ENCODE measurements at places on chromosomes 16 and 17.

DNA sequence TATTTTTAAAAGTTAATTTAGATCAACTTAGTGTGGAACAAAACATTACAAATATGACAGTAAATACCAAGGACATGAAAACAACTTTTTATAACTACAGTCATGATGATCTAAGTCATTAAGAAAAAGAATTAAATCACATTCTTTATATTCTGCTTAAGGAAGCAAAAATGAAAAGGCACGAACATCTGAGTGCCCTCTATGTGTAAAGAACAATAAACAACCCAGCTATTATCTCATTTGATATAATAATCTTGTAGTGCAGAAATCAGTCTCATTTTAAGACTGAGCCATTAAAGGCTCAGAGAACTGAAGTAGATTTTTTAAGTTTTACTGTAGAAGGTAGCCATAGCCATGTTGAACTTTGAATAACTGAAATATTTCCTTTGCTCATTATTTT lies 13.4 kb downstream of the MYO1D start:
- DNase-seq: no peak

DNA sequence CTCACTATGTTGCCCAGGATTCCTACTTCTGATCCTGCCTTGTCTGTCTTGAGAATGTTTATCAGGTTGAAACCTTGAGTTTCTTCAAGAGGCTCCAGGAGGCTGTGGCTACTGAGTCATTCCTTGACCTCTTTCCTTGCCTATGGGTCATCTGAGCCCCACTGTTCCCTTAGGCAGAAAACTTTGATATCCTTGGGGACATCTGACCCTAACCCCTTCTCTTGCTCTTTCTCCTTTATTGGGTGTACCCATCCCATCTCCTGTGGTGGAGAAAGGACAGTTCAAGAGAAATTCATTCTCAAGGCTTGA lies 12.5 kb downstream of the ARL4D start:
- no peak for DNase-seq

DNA sequence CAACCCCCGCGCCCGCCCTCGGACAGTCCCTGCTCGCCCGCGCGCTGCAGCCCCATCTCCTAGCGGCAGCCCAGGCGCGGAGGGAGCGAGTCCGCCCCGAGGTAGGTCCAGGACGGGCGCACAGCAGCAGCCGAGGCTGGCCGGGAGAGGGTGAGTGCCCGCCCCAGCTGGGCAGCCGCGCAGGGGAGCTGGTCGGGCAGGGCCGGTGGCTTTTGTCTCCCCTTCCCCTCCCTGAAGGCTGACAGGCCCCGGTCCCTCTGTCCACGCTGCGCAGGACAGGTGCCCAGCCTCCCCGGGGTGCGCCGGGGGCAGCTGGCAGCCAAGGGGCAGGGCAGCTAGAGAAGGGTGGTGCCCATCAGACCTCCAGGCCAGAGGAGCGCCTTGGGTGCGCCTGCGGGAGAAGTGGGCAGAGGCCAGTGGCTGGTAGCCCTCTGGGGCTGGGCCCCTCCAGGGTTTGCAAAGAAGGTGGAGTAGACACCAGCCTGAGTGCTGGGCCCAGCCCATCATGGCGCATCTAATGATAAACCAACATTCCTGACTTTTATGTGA lies 278 bp downstream of the ITGB4 start:
- no peak for DNase-seq

DNA sequence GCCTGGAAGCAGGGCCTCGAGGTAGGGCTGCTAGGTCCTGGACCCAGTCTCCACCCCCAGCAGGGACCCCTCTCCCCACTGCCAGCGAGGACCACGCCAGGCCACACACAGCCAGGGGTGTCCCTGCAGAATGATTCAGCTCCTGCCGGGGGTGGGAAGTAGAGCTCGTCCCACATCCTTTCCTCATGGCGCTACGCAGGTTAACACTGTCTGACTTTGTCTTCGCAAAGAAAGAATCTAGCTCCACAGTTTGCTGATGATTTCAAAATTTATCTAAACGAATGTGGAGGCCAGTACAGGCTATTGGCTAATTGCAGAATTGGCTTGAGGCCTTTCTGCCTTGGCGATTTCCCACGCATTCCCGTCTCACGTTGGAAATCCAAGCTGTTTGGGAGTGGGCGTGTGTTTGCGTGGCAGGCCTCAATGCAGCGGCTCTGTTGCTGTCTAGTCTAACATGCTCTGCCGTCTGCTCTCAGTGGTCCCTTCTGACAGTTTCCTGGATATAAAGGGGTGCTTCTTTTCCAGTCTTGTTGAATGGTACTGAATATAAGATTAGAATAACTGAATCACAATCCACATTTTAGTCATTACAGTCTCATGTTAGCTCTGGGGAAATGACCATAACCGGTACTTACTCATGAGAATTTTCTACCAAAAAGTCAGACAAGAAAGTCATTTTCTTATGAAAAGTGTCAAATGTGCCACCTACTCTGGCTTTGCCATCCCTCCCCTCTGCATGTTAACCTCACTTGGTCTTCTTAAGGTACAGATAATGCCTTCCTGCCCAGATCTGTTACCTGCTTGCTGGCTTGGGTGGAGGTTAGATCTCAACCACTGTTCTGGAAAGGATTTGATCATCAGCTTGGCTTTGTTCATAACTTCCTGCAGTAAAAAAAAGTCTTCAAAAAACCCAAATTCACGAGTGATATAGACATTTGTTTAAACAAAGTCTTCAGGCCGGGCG lies 252.4 kb downstream of the NTN1 start:
- DNase-seq: no peak

- peak; percentile 37 for DNase-seq
Measured at GRCh38 chr16:65024767-65025178, 97.1 kb downstream of the CDH11 start.

GRCh38 chr16:48292452-48292851 lies 45.1 kb upstream of the ABCC11 start:
- no peak for DNase-seq

- peak; percentile 70 for DNase-seq
Measured at GRCh38 chr16:67000384-67001351, 12.3 kb downstream of the CES4A start.

- no peak for DNase-seq
Measured at GRCh38 chr17:64275016-64275415, 12.0 kb upstream of the TEX2 start.

GRCh38 chr17:56826611-56827414 lies 6.9 kb downstream of the C17orf67 start:
- DNase-seq: no peak

GRCh38 chr17:56521414-56522141 lies 71.9 kb upstream of the NOG start:
- no peak for DNase-seq

GRCh38 chr16:74942566-74942965 lies 42.4 kb downstream of the WDR59 start:
- DNase-seq: no peak

DNA sequence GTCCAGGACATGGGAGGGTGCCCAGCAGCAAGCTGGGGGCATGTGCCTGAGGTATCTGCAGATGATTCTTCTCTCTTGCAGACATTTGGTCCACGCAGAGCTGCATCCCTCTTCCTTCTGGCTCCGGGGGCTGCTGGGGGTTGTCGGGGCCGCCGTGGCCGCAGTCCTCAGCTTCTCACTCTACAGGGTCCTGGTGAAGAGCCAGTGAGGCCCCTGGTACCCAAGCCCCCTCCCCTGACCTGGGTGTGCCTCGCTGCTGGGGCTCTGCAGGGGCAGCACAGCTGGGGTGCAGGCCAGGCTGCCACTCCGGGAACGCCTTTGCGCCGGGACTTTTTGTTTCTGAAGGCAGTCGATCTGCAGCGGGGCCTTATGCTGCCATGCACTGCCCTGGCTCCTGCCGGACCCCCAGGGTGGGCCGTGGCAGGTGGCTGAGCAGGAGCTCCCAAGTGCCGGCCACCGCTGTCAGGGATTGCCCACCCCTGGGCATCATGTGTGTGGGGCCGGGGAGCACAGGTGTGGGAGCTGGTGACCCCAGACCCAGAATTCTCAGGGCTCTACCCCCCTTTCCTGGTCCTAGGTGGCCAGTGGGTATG lies 2.0 kb upstream of the RHBDL1 start:
- DNase-seq: no peak

GRCh38 chr17:51372345-51373004 lies 112.1 kb downstream of the UTP18 start:
- peak; percentile 60 for DNase-seq

- peak; percentile 69 for DNase-seq
Measured at GRCh38 chr17:29369831-29370735, 20.1 kb upstream of the TAOK1 start.

DNA sequence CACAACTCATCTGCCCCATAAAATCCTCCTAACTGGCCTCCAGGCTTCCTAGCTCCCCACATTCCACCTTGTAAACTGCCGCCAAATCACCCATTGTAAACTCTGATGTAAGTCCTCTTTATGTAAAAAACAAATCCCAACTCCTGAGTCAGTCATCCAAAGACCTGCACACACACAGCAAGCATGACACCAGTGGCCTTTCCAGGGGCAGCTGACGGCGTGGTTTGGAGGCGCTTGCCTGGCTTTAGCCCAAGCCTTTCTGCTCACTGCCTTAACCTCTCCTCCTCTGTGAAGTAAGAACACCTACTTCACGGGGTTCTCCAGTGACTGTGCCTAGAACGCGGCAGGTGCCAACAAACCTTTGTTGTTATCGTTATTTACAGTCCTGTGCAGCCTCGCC lies 14.0 kb downstream of the UBE2O start:
- no peak for DNase-seq

DNA sequence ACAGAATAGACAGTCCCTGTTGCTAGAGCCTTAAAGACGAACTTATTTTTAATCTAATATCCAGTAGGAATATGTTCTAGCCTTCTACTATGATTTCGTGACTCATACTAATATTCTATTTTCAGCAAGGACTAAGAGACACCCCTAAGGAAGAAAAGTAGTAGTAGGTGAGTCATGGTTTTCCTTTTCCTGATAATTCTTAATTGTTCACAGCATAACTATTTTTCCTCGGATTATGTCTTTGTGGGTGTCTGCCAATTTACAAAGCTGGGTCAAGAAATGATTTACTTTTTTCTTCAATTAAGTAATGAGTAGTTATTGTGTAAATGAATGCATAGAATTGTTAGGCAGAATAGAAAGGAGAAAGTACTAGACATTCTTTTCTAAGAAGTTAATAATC lies 292.2 kb downstream of the TOX3 start:
- no peak for DNase-seq

GRCh38 chr16:27235055-27235937 lies 32.0 kb downstream of the KDM8 start:
- peak; percentile 82 for DNase-seq

GRCh38 chr17:66301864-66302741 lies at the start of gene PRKCA:
TSS of gene PRKCA (plus strand) at chr17:66302613.
- peak; percentile 75 for DNase-seq

DNA sequence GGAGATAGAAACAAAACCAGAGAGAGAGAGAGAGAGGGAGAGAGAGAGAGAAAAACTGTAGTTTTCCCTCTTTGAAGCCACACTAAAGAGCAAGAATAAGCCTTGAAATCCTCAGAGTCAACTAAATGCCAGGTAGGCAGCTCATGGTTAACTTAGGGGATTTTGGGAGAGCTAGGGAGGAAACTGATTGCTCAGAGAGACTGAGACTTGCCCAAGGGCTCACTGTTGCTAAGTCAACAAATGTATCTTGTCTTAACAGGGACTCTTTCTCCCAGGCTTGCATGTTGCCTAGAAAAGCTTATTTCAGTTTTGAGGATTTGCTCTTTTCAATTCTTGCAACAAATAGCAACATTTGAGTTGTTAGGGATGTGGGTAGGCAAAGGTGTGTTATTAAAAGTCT lies 4.5 kb upstream of the SLC5A11 start:
- no peak for DNase-seq

DNA sequence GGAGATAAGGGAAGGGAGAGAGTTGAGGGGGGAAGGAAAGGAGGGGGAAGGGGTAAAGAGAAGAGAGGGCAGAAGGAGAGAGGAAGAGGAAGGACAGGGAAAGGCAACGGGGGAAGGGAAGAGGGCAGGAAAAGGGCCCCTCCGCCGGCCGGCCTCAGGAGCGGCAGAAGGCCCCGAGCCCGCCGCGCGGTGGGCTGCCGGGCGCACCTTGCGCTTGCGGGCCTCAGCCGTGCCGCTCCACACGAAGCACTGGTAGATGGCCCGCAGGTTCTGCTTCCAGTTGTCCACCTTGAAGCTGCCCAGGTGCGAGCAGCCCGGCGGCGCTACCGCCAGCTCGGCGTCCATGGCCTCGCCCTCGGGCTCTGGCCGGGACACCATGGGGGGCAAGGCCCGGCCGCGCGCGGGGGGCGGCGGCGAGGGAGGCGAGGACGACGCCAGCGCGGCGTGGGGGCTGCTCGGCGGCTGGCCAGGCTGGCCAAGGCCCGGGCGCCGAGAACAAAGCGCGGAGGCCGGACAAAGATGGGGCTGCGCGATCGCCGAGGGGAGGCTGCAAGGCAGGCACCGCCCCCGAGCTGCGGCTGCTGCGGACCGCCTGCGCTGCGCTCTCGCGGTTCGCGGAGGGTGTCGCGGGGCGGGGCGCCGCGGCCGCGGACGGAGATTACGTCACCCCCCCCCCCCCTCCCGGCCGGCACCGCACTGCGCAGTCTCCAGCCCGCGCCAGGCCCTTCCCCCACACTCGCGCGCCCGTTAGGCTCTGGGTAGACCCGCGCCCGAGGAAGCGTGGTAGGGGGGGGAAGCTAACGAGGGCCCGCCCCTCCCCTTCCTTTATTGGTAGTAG lies at the start of gene USP22:
Gene USP22 (minus strand): TSS at position 554 of the 838 bp plus-strand sequence. CDS start 176 bp downstream, at position 378.
- peak; percentile 95 for DNase-seq

GRCh38 chr16:51867386-51868065 lies 679.4 kb downstream of the TOX3 start:
- DNase-seq: no peak

- no peak for DNase-seq
Measured at GRCh38 chr16:68232335-68232734, 3.6 kb downstream of the ESRP2 start.

DNA sequence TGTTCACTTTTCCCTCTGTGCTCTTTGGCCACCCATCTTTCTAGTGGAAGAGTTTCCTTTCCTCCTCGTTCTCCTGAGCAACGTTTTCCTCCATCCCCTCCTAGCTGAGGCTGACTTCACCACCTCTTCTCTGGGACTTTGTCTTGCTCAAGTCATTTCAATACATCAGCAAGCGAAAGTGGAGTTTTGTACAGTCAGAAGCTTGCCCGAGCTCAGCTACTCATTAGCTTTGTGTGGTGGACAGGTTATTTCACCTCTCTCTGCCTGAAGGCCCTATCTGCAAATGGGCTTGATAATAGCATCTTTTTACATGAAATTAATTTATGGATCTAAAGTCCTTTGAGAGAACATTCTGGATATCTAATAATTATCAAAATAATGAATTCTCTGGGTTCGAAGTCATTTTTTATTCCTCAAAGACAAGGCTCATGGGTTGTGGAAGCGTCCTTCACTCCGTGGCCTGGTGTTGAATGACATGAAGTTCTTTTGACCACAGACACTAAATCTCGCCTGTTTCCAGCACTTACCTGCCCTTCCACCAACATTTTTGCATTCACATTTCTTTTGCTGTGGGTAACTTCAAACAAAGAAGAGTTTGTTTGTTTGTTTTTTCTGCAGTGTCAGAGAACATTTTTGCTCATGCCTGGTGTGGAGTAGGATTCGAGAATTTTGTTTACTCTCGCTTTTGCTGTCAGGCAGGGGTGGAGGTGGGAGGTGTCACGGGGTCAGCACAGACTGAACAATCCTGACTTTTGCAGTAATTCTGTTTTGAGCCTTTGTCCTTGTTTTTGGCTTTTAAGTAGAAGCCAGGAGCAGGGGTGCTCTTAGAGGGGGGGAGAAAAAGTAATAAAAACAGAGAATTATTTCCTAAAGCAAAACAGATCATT lies 155.0 kb upstream of the CACNG5 start:
- DNase-seq: no peak

GRCh38 chr17:51056813-51057510 lies 63.7 kb downstream of the SPAG9 start:
- DNase-seq: peak; percentile 54
